Motor neuron (in vitro differentiated cells): ENCODE measurements at places on chromosomes 6 and 20.
A peak's percentile ranks its signal among the peaks of the same experiment; 100 is the strongest.

DNA sequence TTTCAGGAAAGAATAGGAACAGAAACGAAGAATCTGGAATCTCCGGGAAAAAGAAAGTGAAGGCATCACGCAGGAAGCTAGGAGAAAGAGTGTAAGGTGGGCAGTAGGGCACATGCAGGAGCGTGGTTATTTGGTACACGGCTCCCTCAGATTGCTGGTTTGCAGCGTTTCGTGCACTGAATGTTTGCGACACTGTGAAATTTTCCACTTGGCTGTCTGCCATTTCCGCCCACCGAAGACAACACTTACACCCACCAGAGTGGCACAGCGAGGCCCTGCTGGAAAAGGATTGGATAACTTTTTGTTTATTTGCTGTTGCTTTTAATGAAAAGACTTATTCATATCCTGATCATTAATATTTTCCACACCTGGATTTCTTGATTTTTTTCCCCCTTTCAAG is 248.3 kb downstream of the GMPR start:
- ATAC-seq, result no peak

- ATAC-seq, result no peak
Measured at GRCh38 chr6:122416825-122417224, 17.4 kb downstream of the HSF2 start.

DNA sequence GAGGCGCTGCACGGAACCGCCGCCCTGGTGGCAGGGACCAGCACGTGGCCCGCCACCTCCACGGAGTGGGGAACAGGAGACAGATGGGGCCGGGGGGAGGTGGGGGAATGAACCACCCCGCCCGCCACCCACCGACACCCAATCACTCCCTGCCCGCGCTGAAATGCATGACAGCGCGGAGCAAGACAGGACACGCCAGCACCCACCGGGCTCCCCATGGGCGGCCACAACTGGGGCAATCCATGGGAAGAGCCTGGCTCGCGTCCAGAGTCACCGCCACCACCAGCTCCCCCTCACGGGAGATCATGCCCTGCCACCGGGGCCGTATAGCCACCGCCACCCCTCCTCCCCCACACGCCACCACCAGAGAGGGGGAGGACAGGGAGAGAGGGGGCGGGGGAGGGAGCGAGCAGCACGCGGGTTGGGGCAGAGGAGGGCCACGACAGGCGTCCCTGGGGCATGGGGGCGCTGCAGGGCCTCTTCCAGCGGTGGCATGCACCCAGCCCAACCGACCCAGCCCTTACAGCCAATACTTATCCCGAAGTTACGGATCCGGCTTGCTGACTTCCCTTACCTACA is 744.3 kb upstream of the DEFB115 start:
- ATAC-seq, result no peak

DNA sequence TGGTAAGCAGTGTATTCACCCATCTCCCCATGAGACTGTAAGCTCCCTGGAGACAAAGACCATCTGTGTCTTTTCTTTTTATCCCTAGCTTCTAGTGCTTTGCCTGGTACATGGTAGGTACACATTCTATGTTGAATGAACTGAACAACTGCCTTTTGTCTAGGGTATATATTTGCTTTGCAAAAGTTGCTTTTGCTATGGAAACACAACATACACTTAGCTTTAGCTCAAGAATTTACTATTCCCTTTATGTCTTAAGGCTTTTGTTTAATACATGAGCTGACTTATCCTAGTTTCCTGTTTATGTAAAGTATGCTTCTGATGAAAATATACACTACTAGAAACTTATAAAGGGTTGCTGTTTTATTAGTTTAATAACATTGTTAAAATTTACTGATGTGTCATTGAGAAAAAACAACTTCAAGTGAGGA is 198.2 kb downstream of the PRL start:
- no peak for ATAC-seq

DNA sequence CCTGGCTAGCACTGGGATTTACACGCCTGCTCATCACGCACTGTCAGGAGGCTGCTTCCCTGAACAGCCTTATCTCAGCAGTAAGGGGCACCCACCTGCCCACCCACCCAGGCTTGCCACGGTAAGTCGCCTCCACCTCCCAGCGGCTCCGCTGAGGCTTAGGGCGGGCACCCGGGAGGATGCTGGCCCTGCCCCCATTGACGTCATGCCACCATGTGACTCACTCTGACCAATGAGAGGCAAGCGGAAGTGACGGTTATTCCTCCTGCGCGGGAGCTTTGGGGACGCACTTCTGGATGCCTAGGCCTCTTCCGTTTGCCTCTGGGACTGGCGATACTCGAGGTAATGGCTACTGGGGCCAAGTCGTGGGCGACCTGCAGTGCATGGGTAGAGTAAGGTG is 256.8 kb downstream of the QKI start:
- ATAC-seq, result no peak

DNA sequence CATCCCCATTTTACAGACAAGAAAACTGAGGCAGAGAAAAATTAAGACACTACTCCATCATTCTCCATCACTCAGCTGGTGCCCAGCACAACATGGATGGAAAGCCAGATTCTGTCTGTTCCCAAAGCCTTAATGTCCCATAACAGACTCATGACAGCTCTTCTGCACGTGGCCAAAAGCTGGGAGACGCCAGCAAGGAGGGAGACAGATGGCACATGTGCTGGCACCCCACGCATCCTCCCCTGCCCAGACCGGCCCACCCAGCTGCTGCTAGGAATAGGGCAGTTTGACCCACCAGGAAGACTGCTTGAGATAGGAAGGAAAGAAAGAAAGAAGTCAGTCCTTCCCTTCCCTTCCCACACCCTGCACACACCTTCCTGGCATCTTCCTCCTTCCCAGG is 96.3 kb downstream of the PREX1 start:
- no peak for ATAC-seq

GRCh38 chr6:168126566-168127383 is 47.8 kb upstream of the FRMD1 start:
- ATAC-seq, result no peak

- ATAC-seq, result no peak
Measured at GRCh38 chr6:159152782-159153181, 16.4 kb upstream of the FNDC1 start.

- ATAC-seq, result peak; percentile 54
Measured at GRCh38 chr6:41049521-41049920, 3.5 kb upstream of the APOBEC2 start.

DNA sequence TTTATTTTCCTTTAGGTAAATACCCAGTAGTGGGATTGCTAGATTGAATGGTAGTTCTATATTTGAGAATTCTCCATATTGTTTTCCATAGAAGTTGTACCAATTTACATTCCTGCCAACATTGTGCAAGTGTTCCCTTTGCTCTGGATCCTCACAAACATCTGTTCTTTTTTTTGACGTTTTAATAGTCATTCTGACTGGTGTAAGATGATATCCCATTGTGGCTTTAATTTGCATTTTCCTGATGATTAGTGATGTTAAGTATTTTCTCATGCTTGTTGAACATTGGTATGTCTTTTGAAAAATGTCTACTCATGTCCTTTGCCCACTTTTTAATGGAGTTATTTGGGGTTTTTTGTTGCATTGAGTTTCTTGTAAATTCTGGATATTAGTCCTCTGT is 85.6 kb downstream of the UBE3D start:
- no peak for ATAC-seq

- ATAC-seq, result peak; percentile 79
Measured at GRCh38 chr6:34514593-34515472, 41.3 kb downstream of the SPDEF start.

- ATAC-seq, result no peak
Measured at GRCh38 chr6:43921548-43922425, 151.8 kb downstream of the VEGFA start.

- ATAC-seq, result peak; percentile 72
Measured at GRCh38 chr6:87066449-87067333, 28.2 kb downstream of the CGA start.

- no peak for ATAC-seq
Measured at GRCh38 chr6:32623693-32624092, 13.5 kb upstream of the HLA-DQA1 start.

GRCh38 chr6:27565839-27566779 is 93.2 kb upstream of the ZNF184 start:
- ATAC-seq, result peak; percentile 12

DNA sequence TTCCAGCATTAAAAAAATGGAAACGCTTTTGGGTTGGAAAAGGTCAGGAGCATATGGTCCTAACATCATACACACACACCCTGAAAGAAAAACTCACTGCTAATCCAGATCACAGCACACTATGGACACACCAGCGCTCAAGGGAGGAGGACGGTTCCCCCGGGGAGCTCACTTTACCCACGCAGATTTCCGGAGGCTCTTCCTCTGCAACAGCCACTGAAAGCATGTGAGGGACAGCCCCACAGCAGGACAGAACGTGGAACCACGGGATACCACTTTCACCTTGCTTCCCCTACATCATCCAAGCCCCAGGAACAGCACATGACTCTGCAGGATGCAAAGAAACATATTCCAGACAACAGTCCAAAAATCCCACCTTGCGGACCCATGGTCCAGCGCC is 13.2 kb downstream of the SNHG17 start:
- no peak for ATAC-seq

GRCh38 chr6:156686301-156686994 is 90.7 kb upstream of the ARID1B start:
- peak; percentile 48 for ATAC-seq

- ATAC-seq, result no peak
Measured at GRCh38 chr6:4017834-4018170, 61.1 kb downstream of the FAM217A start.

DNA sequence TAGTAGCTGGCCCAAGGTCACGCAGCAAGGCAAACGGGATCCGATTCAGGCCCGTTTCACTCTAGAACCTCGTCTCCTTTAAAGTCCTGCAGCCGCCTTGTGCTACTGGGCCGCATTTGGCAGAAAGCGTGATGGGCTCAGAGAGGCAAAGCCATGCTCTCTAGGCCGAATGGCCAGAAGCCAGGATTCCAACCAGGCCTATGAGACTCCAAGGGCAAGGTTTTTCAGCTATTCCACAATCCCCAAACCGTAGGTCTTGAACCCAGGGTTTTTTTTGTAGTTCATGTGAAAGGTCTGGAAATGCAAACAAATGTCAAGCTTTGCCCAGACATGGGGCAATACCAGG is 174.1 kb downstream of the PREX1 start:
- ATAC-seq, result no peak

GRCh38 chr6:145360865-145361264 is 374.5 kb downstream of the EPM2A start:
- no peak for ATAC-seq
